ENCODE measurements at places on chromosomes 12 and 14.
A peak's percentile ranks its signal among the peaks of the same experiment; 100 is the strongest.

DNA sequence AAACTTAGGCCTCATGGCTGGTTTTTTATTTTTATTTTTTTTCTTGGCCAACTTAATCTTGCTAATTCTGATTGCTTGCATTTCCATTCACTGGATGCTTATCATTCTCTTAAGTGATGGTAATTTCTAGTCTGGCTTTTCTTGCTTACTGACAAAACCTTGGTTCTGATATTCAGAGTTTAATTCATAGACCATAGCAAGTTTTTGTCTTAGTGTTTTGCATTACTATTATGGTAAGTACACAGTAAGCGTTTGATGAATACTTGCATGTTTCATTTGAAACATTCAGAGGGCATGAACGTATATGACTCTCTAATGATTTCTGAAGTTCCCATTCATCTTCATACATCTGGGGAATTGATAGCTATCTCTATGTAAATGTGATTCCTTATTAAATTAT lies 55.8 kb downstream of the GPHN start:
- H3K4me3 ChIP-seq, result no peak overlapping the region
- H3K4me1 ChIP-seq, result no peaks in the 10 kb centered on the region
- H3K27ac ChIP-seq, result no peak overlapping the region
- no peaks in the 10 kb centered on the region for H3K27me3 ChIP-seq

DNA sequence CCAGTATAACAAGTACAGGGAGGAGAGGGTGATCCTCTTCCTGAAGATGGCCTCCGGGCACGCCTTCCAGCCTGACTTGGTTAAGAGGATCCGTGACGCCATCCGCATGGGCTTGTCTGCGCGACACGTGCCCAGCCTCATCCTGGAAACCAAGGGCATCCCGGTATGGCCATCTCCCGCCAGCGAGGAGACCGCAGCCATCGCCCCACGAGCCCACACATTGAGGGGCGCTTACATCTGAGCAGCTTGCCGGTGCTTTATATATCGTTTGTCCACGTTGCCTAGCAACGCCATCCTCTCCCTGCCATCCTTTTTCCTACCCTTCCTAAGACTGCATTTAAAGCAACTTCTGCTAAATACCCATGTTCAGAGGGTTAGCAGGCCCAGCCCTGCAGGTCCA lies 71.5 kb downstream of the AACS start:
- H3K27ac ChIP-seq, result no peak overlapping the region
- no peak overlapping the region for H3K4me3 ChIP-seq
- H3K36me3 ChIP-seq, result no peaks in the 10 kb centered on the region
- H3K4me1 ChIP-seq, result no peaks in the 10 kb centered on the region

DNA sequence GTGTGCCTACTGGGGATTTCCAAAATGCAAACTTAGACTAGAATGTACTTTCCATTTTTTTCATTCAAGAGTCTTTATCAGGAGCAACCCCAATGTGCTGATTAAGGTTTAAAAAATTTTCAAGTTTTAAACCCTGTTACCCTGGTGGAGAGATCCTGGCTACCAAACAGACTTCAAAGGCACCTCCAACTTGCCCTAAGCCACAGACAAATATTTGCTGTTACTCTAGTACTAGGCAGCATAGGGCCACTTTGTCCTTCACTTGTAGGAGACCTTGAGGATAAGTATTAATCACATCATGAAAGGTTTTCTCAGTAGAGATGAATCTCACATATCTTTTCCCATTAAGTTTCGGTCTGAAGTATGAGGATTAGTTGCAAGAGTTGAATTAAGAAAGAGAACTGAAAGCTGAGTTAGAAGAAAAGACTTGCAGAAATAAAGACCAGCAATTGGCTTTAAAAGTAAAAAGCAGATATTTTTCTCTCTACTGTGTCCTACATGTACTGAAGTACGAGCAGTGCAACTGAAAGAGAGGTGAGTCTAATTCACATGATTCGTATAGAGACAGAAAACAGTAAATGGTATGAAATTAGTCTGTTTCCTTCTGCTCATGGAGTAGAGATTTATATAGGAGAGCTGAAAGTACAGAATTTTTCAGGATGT lies 28.3 kb downstream of the NTN4 start:
- H3K36me3 ChIP-seq, result no peaks in the 10 kb centered on the region
- H3K4me1 ChIP-seq, result no peaks in the 10 kb centered on the region
- H3K4me3 ChIP-seq, result no peak overlapping the region
- H3K27me3 ChIP-seq, result no peaks in the 10 kb centered on the region
- DNase-seq, result no peak

DNA sequence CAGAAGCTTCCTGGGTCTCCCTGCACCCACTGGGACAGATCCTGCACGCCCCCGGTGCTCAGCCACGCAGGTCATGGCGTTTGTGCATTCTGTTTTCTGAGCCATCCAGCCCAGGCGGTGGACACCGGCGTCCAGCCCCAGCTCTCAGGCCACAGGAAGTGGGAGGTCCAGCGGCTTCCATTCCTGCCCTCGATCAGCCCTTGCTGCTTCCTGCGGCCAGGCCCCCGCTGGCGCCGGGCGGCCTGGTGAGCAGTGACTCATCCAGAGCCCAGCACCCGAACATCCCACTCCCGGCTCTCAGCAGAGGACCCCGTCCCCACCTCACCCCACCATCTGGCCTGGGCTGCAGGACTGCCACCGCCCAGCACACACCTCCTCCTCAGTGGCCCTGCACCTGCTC lies 18.0 kb upstream of the NUDT14 start:
- no peak overlapping the region for H3K27ac ChIP-seq
- no peak overlapping the region for H3K4me3 ChIP-seq
- peaks cover 54% of the 10 kb centered on the region for H3K4me1 ChIP-seq
- peaks cover 37% of the 10 kb centered on the region for H3K27me3 ChIP-seq
- no peaks in the 10 kb centered on the region for H3K36me3 ChIP-seq
- DNase-seq, result no peak

DNA sequence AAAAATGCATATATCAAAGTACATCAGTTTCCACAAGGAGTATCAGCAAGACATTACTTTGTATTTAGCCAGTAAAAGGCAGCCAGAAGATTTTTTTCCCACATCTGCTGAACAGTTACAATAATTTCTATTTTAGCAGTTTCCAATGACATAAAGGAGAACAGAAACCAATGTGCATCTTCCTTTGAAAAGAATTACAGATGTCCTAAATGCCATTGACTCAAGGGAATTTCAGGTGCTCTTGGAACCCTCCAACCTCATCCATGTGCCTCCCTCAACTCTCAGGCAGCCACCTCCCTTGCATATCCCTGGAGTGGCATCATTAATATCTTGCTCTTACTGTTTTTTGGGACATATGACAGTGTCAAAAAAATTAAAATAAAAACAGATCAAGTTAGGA lies 62.2 kb upstream of the ST8SIA1 start:
- H3K36me3 ChIP-seq, result no peaks in the 10 kb centered on the region
- H3K27me3 ChIP-seq, result no peaks in the 10 kb centered on the region
- H3K27ac ChIP-seq, result no peak overlapping the region
- peaks cover 8% of the 10 kb centered on the region for H3K4me1 ChIP-seq
- no peak overlapping the region for H3K4me3 ChIP-seq

DNA sequence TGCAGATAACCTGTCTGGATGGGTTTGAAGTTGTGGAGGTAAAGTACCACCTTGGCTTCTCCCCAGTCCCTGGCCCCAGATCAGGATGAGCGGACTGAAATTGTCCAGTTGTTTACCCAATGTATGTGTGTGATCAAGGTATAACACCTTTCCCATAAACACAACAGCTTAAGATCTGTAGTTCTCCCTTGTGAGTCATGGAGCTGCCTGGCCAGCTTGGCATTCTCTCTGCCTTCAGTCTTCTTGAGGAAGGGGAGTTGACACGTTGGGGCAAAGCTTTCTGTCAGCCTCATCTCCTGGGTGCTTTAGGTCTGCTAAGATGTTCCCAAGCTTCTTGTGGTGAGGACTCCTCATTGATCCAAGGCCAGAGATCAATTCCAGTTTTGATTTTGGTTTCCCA lies 6.1 kb downstream of the C1S start:
- no peak for DNase-seq
- no peaks in the 10 kb centered on the region for H3K4me1 ChIP-seq
- no peak overlapping the region for H3K27ac ChIP-seq
- no peaks in the 10 kb centered on the region for H3K36me3 ChIP-seq

DNA sequence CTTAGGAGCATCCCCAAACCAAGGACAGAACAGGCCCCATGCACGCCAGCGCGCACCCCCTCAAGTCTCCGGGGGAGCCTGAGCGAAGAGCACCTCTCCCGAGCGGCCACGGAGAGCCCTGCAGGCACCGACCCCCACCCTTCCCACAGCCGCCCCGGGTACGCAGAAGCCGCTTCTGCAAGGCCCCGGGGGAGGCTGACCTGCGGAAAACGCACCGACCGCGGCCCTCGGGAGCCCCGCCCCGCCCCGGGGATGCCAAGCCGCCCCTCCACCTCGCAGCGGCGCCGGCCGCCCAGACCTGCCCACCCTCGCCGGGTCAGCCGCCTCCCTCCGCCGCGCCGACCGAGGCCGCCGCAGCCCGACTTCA lies 385 bp downstream of the CAPRIN2 start:
- no peaks in the 10 kb centered on the region for H3K36me3 ChIP-seq
- no peak for DNase-seq

DNA sequence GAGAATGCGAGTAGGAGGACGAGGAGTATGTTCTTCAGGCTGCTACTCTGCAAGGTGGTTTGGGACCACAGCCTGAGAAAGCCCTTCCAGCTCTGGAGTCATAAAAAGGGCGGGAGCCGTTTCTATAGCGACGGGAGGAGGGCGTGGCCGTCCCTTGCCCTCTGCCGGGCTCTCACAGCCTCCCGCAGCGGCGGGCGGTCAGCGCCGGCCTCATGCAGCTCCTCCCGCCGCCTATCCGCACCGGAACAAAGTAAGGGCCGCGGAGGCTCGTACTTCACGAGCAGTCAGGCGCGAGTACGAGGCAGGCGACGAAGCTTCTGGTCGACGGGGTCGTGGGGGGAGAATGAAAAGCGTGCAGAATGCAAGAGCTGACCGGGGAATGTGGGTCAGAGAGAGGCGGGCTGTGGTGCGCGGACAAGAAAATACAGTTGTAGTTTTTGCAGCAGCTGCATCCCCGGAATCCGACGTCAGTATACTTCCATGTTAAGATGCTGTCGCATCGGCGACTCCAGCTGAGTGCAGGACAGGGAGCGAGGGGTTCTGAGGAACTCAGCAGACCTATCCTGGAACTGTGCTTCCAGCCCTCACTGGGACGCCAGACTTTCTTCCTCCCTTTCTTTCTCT lies at the start of gene DYRK4:
Gene DYRK4, plus strand, starts transcription at position 175 of the 624 bp plus-strand sequence. Its CDS starts 38 bp downstream, at position 213.
- no peaks in the 10 kb centered on the region for H3K27me3 ChIP-seq
- peak; percentile 9 for DNase-seq
- no peak within 1 kb of the TSS for H3K27ac ChIP-seq
- H3K4me1 ChIP-seq, result peaks cover 25% of the 10 kb centered on the region
- H3K4me3 ChIP-seq, result peak within 1 kb of the TSS; percentile 2
- H3K36me3 ChIP-seq, result no peaks in the 10 kb centered on the region

GRCh38 chr12:120890963-120891362 lies 13.2 kb downstream of the SPPL3 start:
- no peak overlapping the region for H3K27ac ChIP-seq
- no peak overlapping the region for H3K4me3 ChIP-seq
- DNase-seq, result no peak

GRCh38 chr12:103819312-103819711 lies 21.7 kb downstream of the NT5DC3 start:
- no peak overlapping the region for H3K27ac ChIP-seq
- DNase-seq, result no peak
- H3K36me3 ChIP-seq, result no peaks in the 10 kb centered on the region
- H3K27me3 ChIP-seq, result no peaks in the 10 kb centered on the region
- H3K4me1 ChIP-seq, result no peaks in the 10 kb centered on the region
- no peak overlapping the region for H3K4me3 ChIP-seq

GRCh38 chr14:36281309-36281708 lies 39.1 kb downstream of the MBIP start:
- peaks cover 2% of the 10 kb centered on the region for H3K27me3 ChIP-seq
- no peak overlapping the region for H3K27ac ChIP-seq
- H3K4me3 ChIP-seq, result no peak overlapping the region
- DNase-seq, result no peak
- no peaks in the 10 kb centered on the region for H3K36me3 ChIP-seq

DNA sequence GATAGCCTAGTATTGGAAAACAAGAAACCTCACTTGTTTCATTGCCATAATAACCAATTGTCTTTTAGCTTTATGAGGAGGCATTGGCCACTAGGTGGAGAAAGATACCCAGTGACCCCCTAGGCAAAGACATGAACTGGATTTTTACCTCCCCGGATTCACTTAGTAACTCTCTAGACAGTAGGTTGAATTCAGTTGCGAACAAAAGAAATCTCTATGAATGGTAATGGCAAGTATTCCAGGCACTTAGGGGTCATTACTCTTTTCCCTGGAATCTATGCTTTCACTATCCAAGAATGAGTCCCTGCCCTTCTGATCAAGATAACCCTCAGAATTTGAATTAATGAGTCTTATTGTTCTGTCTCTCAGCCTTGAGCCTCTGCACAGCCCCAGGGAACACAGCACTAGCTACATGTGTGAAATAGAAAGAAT lies 29.5 kb upstream of the RHOJ start:
- no peaks in the 10 kb centered on the region for H3K27me3 ChIP-seq
- H3K36me3 ChIP-seq, result no peaks in the 10 kb centered on the region
- no peaks in the 10 kb centered on the region for H3K4me1 ChIP-seq
- H3K4me3 ChIP-seq, result no peak overlapping the region
- DNase-seq, result no peak
- no peak overlapping the region for H3K27ac ChIP-seq

DNA sequence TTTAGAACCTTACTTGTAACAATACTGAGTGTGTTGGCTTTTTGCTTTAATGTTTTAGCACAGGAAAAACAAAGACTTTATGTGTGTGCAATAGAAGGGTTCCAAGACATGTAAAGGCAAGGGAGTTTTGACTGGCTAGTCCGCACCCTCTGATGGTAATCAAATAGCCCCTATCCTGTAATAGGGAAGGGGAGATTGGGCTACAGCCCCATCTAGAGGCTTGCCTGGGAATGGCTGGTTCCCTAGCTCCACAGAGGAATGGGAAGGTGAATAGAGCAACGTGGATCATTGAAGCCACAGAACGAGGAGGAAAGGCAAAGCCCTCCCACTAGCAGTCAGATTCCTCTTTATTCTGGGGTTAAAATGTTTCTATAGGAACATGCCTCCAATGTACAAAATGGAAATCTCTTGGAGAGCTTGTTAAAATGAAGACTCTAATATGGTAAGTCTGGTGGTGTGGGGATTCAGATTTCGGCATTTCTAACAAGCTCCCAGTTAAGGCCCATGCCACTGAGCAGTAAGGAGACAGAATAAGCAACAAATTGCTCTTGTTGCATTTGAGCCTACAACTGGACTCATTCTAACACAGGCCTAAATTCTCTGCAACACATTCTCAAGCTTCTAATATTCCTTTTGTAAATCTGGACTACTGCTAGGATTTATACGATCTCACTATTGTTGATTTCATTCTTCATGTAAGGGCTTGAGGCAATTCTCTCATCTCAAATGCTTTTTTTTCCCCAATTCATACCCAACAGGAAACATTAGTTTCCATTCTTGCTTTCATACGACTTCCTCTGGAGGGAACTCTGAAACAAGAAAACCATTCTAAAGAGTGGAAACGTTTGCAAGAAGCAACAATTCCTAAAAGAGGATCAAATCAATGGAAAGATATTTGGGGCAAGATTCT lies 57.1 kb downstream of the NIN start:
- H3K4me3 ChIP-seq, result no peak overlapping the region
- H3K27ac ChIP-seq, result no peak overlapping the region
- peaks cover 7% of the 10 kb centered on the region for H3K4me1 ChIP-seq
- peaks cover 64% of the 10 kb centered on the region for H3K36me3 ChIP-seq
- no peaks in the 10 kb centered on the region for H3K27me3 ChIP-seq
- peak; percentile 50 for DNase-seq

All from natural killer cell (primary cell).